ENCODE measurements at places on chromosomes 6 and 20.
A peak's percentile ranks its signal among the peaks of the same experiment; 100 is the strongest.

DNA sequence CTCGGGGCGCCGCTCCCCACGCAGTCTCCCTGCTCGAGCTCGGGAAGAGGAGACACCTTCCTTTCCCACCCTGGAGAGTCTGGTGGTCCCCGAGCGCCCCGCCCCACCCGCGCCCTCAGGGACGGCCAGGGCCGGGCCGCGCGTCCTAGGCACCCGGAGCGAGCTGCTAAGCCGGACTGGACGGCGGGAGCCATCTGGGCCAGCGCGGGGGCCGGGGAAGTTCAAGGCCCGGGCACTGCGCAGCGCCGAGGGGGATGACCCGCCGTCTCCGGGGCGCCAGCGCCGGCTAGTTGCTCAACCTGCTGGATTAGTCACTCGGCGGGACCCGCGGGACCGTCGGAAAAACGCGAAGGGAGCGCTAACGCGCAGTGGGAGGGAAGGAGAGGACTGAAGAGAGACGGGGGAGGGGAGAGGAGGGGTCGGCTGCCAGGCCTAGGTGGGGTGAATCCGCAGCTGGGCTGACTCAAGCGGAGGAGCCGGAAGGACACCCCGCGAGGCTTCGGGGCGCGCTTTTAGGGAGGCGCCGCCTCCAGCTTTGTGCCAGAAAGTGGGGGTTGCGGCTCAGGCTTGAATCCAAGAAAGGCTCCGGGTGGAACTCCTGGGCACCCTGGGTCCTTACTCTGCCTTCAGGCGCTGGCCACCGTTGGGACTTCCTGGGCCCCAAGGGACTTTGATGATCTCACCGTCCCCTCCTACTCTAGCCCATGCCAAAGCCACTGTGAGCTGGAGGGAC lies 75.7 kb upstream of the FOXP4 start:
- no peak for DNase-seq

GRCh38 chr6:135673501-135674309 lies 176.2 kb upstream of the AHI1 start:
- DNase-seq, result no peak

DNA sequence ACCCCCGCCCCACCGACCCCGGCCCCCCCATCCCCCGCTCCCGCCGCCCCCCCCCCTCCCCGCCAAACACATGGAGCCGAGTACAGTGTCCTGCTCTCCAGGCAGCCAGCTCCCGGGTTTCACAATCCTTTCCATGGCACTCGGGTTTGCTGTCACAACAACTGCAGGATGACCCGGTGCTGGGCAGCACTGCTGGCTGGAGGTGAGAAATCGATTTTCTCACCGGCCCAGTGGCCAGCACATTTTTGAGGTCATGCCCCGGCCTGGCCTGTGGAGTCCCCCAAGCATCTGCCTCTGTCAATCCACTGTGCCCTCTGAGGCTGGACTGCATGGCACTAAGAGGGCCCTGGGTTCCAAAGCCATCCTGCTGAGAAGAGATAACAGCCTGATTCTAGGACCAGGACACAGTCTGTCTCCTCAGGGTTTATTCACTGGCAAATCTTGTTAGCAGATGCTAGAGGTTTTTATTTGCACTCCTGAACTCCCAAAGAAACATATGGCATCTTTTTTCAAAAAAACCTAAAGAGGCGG lies 129.5 kb downstream of the NFATC2 start:
- DNase-seq, result no peak

- DNase-seq, result no peak
Observed at GRCh38 chr6:15881150-15881549, 218.3 kb upstream of the DTNBP1 start.

DNA sequence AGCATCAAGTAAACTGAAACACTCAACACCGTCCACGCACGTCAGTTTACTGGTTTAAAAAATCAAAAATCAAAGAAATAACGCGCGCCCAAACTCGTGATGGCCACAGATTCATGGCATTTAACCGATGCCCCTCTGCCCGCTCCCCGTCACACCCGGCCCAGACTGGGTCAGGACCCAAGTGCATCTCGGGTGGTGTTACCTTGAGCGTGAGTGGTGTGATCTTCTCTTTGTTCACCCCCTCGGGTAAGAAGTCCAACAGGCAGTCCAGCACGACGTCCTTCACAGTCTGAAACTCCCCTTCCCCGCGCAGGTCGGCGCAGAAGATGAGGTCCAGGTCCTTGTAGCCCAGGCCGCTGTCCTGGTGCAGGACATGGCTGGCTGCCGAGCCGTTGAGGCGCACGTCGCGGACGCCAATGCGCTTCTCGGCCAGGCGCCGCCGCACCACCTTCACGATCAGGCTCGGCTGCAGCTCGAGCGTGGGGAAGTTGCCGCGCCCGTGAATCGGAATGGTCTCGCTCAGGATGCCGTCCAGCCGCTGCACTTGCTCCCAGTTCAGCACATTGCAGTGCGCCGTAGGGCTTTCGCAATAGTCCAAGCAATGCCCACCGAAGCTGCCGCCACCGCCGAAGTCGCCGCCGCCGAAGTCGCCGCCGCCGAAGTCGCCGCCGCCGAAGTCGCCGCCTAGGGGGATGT lies 945 bp downstream of the TENT5A start:
- peak; percentile 25 for DNase-seq

- no peak for DNase-seq
Observed at GRCh38 chr6:56757588-56757984, 114.9 kb upstream of the DST start.

DNA sequence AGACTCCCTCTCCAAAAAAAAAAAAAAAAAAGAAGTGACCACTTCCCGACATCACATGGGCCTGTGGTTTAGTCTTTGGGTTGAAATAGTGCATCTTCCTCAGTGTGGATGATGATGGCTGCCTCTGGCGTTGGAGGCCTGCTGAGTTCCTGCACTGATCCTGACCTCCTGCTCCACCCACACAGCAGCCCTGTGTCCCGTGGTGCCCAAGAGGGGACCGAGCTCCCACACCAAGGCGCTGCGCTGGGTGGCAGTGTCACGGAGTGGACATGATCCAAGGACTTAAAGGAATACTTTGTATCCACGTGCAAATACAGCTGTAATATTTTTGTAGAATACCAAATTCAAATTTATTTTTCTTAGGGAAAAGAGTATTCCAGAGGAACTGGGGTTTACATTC lies 109.2 kb upstream of the PHACTR3 start:
- no peak for DNase-seq

- no peak for DNase-seq
Observed at GRCh38 chr6:100506651-100507050, 41.9 kb upstream of the SIM1 start.

GRCh38 chr6:42249279-42249678 lies 31.6 kb upstream of the MRPS10 start:
- DNase-seq, result no peak

DNA sequence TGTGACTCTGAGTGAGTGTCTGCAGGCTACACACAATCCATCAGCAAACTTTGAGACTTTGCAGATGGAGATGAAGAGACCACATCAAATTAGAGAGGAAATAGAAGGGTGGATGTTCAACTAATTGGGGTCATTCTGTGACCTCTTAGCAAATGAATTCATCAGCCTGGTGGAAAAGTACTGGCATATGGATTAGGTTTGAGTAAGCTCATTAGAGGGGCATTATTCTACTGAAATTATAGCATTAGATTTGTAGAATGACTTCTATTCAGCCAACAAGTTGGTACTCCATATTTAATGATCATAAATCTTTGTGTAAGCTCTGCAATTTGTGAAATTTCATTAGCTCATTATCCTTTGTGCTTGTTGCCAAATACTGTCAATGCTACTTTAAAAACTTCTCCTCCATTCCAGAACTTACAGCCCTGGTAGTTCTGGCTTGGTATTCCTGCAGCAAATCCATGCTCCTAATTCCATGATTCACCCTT lies 63.8 kb downstream of the ADTRP start:
- no peak for DNase-seq

- no peak for DNase-seq
Observed at GRCh38 chr6:142045380-142046278, 87.1 kb upstream of the GJE1 start.

DNA sequence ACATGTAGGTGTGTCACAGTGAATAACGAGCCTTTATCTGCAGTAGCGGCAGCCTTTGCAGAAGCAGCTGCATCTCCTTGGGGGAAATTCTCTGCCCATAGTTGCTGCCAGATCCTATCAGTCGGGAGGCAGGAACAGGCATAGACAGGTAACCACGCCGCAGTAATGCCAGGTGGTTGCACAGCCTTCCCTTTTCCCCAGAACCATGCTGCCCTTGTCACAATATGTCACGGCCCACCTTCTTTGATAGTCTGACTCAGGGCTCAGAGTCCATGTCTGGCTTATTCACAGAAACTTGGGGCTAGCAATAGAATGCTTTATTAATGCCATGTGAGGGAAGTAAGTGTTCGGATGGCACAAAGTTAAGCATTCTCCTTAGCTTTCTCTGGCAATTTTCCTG lies 76.6 kb downstream of the F13A1 start:
- no peak for DNase-seq

DNA sequence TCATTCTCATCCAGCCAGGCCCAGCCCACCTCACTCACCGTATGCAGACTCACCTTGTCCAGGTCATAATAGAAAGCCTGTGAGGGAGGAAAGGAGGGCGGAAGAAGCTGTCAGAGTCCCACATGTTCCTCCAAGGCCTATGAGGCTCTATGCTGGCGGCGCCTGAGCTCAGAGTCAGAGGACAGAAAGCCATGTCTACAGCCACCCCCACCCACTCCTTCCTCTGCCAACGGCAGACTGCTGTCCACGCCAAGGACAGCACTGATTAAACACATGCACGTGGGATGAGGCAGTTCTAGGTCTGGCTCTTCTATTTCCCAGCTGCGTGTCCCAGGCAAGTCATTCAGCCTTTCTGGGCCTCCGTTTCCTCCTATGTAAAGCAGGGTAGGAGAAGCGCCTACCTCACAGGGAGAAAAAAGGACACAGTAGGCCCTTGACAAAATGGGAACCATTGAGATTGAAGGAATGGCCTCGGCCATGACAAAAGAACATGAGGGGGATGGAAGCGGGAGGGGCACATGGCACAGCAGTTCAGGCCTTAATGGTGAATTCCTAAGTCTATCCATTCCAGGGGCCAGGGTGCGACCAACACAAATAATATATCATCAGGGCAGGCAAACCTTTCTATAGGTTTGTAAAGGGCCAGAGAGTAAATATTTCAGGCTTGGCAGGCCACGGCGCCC lies 80.1 kb downstream of the RIPOR3 start:
- DNase-seq, result no peak

DNA sequence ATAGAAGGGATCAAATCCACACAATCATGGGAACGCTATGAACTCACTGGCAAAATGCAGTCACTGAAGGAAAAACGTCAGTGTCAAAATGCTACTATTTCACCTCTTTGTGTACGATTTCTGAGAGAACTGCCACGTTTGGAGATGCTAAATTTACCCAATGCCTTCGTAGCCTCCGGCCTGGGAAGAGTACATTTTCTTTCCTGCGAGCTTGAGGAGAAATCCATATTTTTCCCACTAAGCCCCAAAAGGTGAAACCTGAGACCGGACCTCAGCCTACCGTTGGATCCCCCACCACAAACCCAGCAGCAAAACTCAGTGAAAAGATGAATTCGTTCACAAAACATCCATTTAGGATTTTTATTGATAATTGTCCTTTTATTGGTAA lies 131.7 kb downstream of the GPX5 start:
- no peak for DNase-seq

DNA sequence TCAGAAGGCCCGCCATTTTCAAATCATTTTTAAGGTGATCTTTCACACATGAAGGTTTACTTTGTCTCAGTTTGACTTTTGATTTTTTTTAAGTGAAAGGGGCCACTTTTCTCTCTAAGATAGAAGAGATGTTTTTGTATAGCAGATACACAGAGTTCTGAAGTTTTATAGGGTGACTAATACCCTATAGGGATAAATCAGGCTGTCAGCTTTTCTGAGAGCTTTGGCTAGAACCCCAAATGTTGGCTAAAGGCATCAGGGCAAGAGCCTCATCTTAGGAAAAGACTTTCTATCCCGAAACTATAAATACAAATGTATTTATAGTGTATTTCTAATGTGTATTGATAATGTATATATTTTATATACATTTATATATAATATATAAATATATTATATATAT lies 181.4 kb downstream of the TBX18 start:
- DNase-seq, result no peak

- no peak for DNase-seq
Observed at GRCh38 chr20:57207251-57207650, 59.2 kb downstream of the BMP7 start.

DNA sequence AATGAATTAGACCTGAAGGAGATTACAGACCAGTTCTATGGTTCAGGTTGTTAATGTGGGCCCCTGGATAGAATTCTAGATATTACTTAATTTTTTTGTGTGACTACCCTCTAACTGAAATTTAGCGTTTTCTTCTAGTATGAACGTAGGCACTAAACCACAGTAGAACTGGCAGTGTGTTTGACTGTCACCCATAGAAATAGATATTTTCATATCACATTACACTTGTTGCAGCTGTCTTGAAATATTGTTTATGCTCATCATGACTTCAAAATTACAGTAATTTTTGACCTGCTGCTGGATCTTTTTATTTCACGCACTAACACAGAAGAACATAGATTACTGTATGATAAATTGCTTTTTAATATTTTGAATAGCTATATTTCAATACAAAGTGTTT lies 31.6 kb downstream of the E2F3 start:
- DNase-seq, result no peak

DNA sequence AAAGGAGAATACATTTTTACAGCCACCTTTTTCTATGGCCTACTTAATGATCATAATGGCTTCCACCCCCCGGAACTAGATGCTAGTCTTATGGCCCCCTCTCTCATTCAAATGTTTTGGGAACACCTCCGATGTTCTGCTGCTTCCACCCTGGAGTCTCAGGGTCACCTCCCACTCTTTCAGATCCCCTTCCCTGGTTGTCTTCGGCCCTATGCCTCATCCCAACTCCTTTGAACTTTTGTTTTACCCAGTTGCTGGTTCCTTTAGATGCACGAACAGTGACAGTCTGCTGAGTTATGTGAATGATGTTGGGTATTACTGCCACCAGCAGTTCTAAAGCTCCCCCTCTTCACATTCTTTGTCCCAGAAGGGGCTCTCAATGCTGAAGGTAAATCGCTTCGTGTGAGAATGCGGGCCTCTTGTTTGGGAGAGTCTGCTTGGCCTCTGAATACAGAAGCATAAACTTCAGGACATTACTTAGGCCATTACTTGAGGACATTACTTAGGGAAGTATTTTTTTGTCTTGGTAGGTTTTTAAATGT lies 309.1 kb downstream of the SOX4 start:
- DNase-seq, result no peak

DNA sequence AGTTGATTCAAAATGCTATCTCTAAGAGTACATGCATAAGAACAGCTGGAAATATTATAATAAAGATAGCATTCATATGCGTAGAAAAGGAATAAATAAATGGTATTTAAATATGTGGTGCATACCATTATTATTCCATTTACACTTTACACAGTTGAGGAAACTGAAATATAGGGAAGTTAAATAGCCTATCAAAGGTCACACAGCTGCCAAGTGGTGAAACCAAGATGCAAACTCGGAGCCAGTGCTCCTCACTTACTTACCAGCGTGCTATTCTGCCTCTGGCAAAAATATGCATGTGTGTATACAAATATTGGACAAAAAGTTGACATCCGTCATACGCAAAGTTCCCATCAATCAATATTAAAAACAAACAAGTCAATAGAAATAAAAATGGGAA lies 22.3 kb upstream of the ANKEF1 start:
- DNase-seq, result no peak

Measured in activated naive CD4-positive, alpha-beta T cell (primary cell).